ENCODE measurements at places on chromosomes 6 and 20.

- peak; percentile 63 for DNase-seq
These were observed 145.7 kb downstream of the BTBD9 start for GRCh38 chr6:38493931-38494547.

- no peak for DNase-seq
These were observed 94.5 kb upstream of the BTN3A2 start for GRCh38 chr6:26270486-26270861.

DNA sequence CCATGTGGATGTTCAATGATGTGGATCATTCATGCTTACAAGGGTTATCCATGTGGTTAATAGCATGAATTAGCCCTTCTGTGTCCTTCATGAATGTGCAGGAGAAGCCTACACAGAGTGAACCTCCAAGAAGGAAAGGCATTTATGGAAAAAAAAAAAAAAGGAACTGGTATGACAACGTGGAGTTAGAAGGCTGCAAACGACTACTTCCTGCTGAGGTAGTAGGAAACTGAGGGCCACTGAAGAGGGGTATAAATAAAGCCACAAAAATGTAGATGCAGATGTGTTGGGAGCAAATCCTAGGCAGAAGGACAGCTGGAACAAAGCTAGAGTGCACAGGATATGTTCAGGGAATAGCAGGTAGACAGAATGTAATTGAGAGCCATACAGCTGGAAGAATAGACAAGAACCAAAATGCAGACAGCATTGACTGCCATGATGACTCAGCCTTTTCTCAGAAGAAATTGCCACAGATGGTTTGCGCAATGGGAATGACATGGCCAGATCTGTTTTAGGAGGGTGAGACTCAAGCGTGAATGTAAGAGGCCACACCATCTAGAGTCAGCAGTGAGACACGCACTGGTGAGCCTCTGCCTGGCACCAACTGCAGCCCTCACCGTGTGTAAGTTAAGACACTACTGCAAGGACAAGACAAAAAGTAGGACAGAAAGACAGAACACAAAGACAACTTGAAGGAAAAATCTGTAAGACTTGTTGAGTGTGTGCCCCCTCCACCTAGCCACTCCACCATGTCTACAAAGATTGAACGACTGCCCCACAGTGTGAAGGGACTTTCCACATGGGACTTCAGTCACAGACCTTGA, 79.8 kb downstream of the KIF13A start:
- peak; percentile 93 for DNase-seq

GRCh38 chr6:32973144-32974015, 5.0 kb downstream of the BRD2 start:
- no peak for DNase-seq

- no peak for DNase-seq
These were observed 792 bp upstream of the MICA start for GRCh38 chr6:31402324-31403282.

DNA sequence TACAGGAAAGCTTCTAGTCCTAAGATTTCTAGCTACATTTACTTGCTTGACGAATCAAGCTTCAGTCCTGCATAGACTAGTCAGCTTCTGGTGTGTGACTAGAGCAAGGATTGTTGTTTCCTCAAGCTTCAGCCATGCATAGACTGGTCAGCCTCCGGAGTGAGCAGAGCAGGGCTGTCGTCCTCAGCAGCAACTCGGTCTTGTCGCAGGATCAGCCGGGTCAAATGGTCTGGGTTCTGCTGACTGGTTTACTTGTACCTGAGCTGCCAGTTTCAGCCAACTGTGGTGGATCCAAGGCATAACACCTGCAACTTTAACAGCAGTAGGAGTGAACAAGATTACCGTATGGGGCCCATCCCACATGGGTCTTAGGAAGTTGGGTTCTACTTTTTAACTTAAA, 10.8 kb upstream of the GMPR start:
- no peak for DNase-seq

- DNase-seq: no peak
These were observed 1.4 kb downstream of the MDGA1 start for GRCh38 chr6:37696220-37696840.

- DNase-seq: no peak
These were observed 292.2 kb upstream of the QKI start for GRCh38 chr6:163122365-163122764.

DNA sequence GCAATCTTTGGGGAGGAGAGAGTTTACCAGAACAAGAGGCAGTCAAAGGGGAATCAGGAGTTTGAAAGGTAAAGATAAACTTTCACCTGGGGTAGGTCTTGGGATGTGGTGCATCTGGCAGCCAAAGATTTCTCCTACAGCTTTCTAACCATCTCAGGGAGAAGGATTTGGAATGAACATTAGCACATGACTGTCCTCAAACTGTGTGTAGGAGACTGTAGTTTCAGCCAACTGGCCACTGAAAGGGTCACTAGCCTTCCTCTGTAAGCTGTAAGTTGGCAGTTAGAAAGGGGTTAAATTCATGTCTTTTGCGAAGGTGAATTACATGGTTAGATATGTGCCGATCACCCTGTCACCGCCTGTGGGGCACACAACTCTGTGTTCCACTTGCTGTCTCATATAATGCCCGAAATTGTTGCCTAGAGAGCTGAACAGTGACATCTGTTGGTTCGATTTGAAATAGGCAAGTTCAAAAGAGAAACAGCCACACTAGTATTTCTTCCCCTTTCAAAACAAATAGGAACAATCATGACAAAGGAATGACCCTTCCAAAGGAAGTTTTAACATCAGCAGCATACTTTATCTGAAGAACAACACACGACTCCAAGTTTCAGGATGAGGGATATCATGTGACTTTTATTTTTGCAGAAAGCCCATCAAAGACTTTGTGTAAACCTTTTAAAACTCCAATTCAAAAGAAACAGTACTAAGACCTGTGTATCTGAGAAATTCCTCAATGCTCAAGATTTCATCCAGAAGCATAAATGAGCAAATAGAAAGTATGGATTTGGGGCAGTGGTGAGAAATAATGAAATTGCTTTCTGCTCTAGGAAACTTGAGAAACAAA, 1.1 kb upstream of the OPN5 start:
- DNase-seq: peak; percentile 37

- no peak for DNase-seq
These were observed 35.3 kb downstream of the GPR6 start for GRCh38 chr6:110013386-110013785.

Data from HFF-Myc (cell line).